ENCODE measurements at places on chromosomes 3 and 15.

GRCh38 chr3:185732782-185733181 is 92.1 kb downstream of the IGF2BP2 start:
- DNase-seq: no peak

GRCh38 chr3:124607163-124607562 is 123.1 kb upstream of the UMPS start:
- no peak for DNase-seq

DNA sequence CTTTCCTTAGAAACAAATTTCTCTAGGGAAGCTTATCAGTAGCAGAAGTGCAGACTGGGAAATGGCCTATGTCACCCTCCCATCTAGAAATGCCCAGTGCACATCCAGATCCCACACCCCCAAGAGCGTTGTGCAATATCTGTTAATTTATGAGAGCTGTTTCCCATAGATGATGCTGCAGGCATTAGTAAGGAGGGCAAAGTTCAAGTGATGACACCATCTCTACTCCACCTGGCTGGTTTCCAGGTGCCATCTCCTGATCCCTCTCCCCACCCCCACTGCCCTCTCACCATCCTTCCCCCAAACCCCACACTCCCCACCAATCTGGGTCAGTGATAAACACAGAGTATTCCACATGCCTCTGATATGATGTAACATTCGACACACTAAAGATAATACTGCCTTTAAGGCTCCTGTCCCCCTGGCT is 39.4 kb downstream of the AGTR1 start:
- no peak for DNase-seq

- no peak for DNase-seq
These were observed 219.8 kb downstream of the STT3B start for GRCh38 chr3:31752305-31753049.

DNA sequence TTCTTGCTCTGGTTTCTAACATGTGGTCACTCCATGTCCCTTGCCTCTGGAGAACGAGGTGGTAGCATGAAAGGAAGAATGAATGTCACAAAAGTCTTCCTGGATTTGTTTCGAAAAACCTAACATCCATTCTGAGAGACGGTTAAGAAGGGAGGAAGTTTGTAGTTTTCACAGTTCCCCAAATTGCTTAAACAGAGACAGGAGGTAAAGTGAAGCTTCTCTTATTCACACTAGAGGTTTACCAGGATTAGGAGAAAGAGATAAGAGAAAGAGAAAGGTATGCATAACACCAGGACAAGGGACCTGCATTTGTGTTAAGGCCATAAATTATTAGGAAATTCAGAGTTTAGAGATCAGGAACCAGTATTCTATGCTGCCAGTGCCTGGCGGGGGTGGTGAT is 228.1 kb downstream of the CPNE4 start:
- DNase-seq: no peak

DNA sequence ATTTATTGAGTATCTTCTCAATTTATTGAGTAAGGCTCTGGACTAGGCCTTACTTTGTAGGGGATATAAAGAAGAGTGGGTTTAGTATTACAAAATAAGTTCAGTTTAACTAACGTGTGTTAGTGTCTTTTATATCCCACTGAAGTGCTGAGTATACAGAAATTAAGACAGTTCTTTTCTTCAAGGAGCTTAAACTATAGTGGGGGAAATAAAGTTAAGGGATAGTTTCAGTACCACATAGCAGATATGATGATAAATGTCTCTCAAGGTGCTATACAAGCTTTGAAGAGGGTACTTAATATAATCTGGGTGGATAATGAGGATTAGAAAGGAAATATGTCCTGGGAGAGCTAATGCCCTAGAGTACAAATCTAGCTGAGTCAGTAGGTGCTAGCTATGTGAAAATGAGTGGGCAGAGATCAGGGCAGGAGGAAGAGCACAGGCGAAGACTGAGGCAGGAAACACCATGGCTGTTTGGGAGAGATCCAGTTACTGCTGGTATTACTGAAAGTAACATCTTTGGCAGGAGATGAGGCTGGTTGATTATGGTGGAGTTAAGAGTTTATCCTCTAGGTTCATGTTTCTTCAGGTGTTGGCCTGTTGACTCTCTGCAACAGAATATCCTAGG is 46.0 kb downstream of the TEX9 start:
- DNase-seq: no peak

- no peak for DNase-seq
These were observed 125.6 kb upstream of the MCTP2 start for GRCh38 chr15:94105760-94106159.

GRCh38 chr3:37329465-37329864 is 155.1 kb upstream of the LRRFIP2 start:
- DNase-seq: no peak

DNA sequence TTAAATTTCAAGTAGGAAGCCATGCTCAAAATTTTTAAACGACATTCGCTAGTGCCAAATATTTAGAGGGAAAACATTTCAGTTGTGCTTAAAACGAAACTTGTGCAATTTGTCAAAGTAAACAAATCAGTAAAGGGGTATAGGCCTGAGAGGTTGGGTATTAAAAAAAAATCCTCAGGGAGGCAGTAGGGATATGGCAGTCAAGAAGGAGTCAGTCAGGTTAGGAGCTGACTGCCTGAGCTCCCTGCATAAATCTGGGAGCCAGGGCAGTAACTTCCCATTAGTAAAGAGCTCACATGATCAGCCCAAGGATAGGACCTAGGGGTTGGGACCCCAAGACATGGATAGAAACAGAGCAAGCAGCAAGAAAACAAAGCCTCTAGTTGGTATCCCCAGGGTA is 120.7 kb upstream of the STAC start:
- DNase-seq: no peak

- no peak for DNase-seq
These were observed 49.8 kb downstream of the KCNMB2 start for GRCh38 chr3:178586076-178586475.

GRCh38 chr15:56820333-56820732 is 87.0 kb upstream of the ZNF280D start:
- no peak for DNase-seq

DNA sequence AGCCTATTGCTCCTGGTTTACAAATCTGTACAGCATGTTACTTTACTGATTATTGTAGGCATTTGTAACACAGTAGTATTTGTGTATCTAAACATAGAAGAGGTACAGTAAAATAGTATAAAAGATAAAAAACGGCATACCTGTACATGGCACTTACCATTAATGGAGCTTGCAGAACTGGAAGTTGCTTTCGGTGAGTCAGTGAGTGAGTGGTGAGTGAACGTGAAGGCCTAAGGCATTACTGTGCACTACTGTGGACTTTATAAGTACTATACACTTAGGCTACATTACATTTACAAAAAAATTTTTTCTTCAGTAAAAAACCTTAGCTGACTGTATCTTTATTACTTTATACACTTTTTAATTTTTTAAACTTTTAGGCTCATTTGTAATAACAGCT is 90.9 kb downstream of the RAP2B start:
- no peak for DNase-seq

GRCh38 chr3:107781253-107781652 is 258.5 kb downstream of the BBX start:
- no peak for DNase-seq

DNA sequence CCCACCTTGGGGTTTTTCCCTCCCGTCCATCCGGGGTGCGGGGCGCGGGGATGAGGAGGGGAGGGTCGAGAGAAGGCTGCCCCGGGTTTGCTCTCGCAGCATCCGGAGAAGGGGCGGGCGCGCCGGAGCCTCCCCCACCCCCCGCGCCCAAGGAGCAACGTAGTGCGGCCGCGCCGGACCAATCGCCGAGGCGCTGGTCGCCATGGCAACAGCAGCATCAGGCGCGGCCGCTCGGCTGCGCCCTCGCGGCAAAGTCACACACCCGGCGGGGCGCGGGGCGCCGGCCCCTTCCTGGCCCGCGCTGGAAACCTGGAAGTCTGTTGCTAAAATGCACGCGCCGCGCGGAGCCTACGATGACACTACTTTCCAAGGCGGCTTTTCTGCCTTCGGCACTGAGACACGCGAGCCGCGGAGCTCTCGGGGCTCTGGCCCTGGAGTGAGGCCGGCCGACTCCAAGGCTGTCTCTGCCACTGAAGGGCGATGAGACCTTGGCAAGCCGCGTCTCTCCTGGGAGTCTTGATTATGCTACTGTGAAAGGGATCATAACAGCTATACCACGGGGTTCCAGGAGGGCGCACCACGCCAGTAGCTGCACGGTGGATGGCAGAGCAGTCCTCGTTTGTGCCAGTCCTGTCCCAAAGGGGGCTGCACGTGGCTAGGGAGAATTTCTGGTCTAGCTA is at the start of gene IQSEC1:
Gene IQSEC1 (minus strand): TSS at position 104 of the 680 bp plus-strand sequence. CDS start 415 bp downstream, outside the sequence.
- DNase-seq: peak; percentile 87

DNA sequence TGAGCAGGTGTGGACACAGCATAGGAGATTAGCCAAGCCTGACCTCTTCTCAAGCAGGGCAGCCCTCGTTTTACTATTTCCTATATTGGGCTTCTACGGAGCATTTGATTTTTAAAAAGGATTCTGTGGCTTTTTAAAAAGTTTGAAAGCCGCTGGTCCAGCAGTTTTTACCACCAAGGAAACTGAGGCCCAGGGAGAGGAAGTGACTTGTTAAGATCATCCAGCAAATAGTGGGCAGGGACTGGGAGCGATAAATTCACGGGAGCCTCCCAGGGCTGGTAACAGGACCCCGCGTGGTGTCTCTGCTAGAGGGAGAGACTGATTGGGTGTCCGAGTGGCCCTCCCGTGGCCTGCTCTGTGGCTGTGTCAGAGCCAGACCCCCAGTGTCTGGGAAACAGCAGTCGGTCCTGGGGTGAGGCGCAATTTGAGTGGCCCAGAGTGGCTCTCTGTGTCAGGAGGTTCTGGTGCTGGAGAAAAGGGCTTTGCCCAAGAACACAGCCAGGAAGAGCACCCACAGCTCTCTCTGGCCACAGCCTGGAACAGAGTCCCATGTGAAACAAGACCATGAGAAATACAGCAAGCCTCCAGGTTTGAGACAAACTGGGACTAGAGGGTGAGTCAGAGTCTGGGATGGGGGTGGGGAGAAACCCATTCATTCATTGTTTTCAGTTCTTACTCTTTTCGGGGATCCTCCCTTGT is 4.2 kb downstream of the FURIN start:
- DNase-seq: peak; percentile 17

GRCh38 chr3:98180319-98180890 is 13.9 kb downstream of the OR5H15 start:
- DNase-seq: no peak

DNA sequence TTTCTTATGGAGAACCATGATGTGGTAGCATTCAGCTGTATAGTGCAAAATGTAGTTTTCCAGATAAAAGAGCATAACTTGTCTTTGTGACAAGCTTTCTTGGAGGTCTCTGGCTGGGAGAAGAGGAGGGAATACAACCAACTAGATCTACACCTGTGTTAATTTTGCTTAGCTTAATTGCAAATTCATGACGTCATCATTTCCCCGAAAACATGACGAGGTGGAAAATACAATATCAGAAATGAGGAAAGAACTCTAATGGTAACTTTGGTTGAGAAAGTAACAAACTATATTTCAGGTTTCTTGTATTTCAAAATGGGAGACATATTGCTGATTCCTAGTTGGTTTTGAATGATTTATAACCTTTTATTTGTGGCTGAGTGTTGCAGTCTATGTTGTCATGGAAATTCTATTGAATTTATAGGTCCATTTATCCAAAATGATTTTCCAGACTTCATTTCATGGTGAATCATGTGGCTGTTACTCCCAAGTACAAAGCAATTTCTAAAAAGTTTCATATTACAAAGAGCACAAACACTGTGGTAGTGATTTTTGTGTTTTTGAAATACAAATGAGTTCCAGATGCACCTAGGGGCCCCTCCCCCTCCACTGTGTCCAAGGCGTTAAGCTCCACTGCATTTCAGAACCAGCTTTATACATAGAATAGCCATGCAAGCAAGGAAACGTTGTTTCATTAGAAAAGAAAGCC is 307.2 kb downstream of the FEZF2 start:
- DNase-seq: no peak

DNA sequence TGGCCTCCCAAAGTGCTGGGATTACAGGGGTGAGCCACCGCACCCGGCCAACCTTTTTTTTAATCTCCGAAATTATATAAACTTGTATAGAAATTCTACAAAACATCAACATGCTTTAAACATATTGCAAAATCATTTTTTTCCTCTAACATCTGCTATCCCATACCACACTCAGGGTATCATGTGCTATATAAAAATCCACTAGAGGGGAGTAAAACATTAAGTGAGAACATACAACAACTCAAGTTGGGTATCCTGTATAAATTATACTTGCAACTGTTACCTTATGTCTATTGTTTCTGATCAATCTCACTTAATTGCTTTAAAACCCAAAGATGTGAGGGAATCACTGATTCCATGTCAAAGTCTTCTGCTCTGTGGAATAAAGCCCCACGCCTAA is 71.9 kb upstream of the FBN1 start:
- no peak for DNase-seq

DNA sequence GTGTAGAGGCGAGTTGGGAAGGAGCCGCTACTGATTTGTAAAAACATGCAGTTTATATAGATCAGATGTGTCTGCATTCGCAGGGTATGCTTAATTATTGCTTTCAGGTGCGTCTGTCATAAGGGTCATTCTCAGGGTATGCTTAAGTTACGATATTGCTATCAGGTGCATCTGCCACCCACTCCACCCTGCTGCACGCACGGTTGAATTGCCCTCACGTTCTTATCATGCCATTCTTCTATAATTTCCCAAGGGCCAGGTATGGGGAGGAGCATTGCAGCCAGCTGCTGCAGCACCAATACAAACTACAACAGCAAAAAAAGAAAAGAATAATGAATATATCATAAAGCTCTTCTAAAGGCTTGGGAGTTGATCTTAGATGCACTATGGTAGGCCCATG is 230.0 kb downstream of the KBTBD8 start:
- DNase-seq: no peak
